ENCODE measurements at places on chromosomes 2 and 18.
A peak's percentile ranks its signal among the peaks of the same experiment; 100 is the strongest.

DNA sequence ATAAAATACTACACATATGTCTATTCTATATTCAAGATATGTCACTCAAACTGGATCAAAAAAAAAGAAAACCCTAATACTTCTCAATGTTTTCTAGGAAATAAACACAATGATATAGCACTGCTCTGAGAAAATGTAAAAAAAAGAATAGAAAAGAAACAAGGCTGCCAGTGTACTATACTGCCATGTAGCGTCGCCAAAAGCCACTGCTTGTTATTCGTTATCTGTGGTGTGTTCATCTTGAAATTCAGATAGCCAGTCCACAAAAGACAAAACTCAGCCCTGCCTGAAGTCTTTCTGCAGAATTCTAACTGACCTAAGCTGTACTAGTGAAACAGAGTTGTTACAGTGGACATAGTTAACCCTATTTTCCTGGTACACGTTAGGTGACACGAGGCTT, 12.2 kb upstream of the YPEL5 start:
- DNase-seq: no peak

- no peak for DNase-seq
These were observed 124.0 kb downstream of the PLA2R1 start for GRCh38 chr2:159938395-159938794.

DNA sequence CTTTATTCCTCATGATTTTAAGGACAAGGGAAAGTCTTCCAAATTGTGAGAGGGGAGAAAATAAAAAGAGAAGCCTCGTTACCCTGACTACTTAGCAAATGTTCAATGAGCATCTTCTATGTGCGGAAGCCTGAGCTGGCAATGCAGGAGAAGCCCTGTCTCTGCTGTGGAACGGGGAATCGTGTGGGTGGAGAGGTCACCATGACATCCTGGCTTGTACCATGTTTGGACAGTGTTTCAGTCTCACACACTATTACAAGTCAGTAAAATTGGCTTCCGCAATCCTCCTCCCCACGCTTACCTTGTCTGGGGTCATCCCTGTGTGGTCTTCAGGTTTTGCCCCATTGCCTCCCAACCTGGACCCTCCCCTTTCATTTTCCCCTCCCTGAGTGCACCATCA, 65.0 kb upstream of the PPM1B start:
- DNase-seq: no peak

- DNase-seq: no peak
These were observed 78.9 kb upstream of the ZSWIM2 start for GRCh38 chr2:186927867-186928191.

GRCh38 chr2:16626497-16626896, 39.1 kb downstream of the CYRIA start:
- DNase-seq: no peak

- no peak for DNase-seq
These were observed 67.0 kb downstream of the PSMG2 start for GRCh38 chr18:12769644-12770440.

- no peak for DNase-seq
These were observed 55.7 kb downstream of the MEIS1 start for GRCh38 chr2:66490588-66491001.

GRCh38 chr2:25056098-25056821, 14.4 kb downstream of the EFR3B start:
- no peak for DNase-seq

GRCh38 chr2:102789349-102790090, 27.7 kb downstream of the TMEM182 start:
- DNase-seq: no peak

- no peak for DNase-seq
These were observed 101.4 kb downstream of the MYOM1 start for GRCh38 chr18:3118195-3119010.

DNA sequence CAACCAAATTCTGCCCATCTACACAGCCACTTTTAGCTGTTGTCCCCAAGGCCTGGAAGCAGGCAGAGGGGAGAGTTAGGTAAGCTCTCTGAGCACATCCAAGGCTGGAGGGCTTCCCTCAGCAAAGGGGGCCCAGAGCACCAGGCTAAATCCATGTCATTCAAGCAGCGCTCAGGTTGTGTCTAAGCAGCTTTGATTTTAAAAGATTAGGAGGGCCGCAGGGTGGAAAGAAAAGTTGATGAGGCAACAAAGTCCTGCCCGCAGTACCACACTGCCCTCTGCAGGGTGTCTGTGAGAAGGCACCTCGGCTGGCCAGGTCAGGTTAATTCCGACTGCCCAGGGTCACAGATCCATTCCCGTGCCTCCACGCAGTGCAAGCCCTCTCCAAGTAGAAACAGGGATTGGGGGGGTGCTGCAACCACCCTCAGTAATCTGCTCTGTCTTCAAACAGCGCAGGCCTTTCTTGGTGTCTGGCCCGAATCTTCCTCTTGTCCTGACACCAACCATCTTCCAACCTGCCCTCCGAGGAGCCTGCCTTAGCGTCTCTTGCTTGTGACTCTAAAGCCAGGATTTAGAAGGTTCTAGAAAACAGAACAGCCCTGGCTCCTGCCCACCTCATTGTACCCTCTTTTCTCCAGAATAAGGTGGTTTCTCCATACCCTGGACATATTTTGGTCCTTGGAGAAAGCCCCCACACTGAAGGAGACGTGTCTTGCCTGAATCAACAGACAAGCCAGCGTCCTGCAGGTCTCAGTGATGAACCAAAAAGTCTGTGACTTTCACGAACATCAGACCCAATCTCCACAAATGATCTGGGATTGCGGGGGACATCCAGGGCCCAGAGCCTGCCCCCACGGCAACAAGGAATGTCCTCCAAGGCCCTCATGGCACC, 289.2 kb downstream of the TNS1 start:
- peak; percentile 45 for DNase-seq

- DNase-seq: no peak
These were observed 35.9 kb upstream of the KLF11 start for GRCh38 chr2:10007435-10007834.

DNA sequence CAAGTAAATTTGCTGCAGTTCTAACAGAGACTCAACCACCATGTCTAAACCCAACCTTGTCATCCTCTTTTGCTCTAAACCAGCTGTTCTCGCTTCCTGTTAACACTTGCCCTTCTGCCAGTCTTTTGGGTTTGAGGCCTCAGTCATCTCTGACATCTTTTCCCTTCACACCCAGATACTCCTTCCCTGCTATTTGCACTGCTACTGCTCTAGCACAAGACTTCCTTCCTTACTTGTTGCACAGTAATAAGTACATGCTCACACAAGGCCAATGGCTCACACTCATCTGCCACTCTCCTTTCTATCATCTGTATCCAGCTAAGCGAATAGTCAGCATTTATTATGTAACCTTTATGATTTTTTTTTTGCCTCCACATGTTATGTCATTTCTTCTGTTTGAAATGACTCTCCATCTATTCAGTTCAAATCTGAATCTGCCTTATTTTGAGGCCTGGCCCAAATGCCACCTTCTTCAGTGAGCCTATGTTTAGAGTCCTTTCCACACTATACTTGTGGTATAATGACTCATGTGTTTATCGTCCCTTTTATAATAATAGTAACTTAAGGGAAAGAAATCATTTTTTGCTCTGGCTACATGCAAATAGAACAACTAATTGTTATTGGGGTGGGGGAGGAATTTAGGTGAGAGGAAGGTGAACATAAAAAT, 22.5 kb upstream of the CDKL4 start:
- no peak for DNase-seq

DNA sequence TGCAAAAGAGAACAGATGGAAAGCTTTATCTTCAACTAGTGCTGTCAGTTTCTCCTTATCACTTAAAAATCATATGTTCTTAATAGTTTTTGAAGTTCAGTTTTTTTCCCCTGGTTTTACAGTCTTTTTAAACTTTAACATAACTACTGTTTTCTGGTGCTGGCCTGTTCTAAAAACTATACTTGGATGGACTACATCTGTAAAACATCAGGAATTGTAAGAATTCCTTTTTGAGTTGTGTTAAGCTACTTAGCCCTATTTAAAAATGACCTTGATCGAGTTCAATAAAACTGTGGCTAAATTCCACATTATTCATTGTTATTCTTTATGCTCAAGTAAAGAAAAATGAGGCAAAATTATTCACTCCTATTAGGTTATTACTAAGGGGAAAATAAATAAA, 397.7 kb downstream of the NUP35 start:
- DNase-seq: no peak

GRCh38 chr18:79819968-79820351, 22.2 kb downstream of the KCNG2 start:
- DNase-seq: no peak

- no peak for DNase-seq
These were observed 57.8 kb downstream of the VIL1 start for GRCh38 chr2:218476676-218477075.

DNA sequence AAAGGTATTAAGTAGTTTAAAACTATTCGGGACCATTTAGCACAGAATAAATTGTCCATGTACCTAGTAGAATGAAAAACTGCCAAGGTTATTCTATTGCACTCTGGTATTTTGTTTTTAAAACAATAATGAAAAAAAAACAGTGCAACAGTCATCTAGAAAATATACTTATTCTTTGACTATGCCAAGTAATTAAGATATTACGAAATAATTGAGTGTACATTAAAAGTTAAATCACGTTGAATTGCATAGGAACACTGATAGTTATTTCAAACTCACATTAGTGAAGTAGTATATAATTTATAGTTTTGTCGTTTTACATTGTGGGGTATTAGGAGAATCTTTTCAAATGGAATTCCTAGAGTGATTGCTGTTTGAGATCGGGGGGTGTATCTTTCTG, 20.1 kb downstream of the R3HDM1 start:
- no peak for DNase-seq

DNA sequence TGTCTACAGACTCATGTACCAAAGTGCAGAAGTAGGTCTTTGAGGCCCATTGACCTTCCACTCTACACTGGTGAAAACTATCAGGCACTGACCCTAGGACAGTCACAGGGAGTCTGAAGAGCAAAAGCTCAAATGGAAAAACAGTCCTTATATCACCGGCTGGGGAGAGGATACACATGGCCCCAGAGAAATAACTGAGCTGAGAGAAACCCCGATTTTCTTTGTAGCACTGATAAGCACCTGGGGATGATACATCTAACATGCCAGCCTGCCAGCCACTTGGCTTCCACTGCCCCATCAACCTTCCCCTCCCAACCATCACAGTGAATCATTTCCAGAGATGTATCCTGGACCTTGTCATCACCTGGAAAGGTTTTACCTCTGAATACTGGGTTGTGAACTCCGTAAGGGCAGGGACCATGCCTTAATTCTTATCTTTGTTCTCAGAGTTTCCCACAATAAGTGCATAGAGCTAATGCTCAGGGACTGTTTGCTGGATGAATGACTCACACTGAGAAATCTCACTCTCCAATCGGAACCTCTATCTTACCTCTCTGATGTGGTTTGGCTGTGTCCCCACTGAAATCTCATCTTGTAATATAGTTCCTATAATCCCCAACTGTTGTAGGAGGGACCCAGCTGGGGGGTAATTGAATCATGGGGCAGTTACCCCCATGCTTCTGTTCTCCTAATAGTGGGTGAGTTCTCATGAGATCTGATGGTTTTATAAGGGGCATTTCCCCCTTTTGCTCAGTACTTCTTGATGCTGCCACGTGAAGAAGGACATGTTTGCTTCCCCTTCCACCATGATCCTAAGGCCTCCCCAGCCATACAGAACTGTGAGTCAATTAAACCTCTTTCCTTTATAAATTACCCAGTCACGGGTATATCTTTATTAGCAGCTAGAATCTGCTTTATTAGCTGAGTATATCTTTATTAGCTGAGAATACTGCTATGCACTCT, 37.1 kb downstream of the EVA1A start:
- DNase-seq: no peak

GRCh38 chr2:151337643-151338042, 19.7 kb upstream of the TNFAIP6 start:
- DNase-seq: no peak

GRCh38 chr2:229539628-229540027, 174.7 kb downstream of the DNER start:
- DNase-seq: no peak

- DNase-seq: no peak
These were observed 23.7 kb downstream of the CRACDL start for GRCh38 chr2:98912221-98912851.
